RWPE1 (cell line): ENCODE measurements at places on chromosomes 5 and 9.

- no peak for DNase-seq
Observed at GRCh38 chr5:111968459-111968858, 211.5 kb upstream of the NREP start.

- no peak for DNase-seq
Observed at GRCh38 chr5:111784491-111785181, 27.6 kb upstream of the NREP start.

- peak; percentile 14 for DNase-seq
Observed at GRCh38 chr5:64958757-64959391, 190.1 kb downstream of the CWC27 start.

DNA sequence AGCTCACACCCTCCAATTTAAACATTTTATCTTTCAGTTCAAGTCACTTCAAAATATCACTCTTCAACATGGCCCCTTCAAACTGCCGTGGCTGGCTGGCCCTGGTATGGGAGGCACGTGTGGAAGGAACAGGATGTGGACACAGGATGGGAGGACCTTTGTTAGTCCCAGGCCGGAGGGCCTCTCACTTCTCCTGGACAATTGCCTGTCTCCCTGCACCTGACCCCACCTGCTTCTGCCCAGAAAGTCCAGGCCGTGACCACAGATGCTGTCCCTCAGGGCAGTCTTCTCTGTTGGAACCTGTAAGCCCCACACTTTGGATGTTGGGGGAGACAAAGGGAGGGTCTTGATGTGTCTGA is 19.4 kb downstream of the AMBP start:
- DNase-seq, result no peak

GRCh38 chr5:106415541-106415940 is 1255.2 kb downstream of the EFNA5 start:
- peak; percentile 33 for DNase-seq

GRCh38 chr5:87137283-87137682 is 130.4 kb upstream of the RASA1 start:
- DNase-seq, result no peak
